ENCODE measurements at places on chromosomes 7 and 10. TPM values are rescaled to one million over a fixed set of nuclear protein-coding genes. Genes with fewer than 3 reads are reported as not detected.

The SLC26A5 gene
- not detected for total RNA-seq

DNA sequence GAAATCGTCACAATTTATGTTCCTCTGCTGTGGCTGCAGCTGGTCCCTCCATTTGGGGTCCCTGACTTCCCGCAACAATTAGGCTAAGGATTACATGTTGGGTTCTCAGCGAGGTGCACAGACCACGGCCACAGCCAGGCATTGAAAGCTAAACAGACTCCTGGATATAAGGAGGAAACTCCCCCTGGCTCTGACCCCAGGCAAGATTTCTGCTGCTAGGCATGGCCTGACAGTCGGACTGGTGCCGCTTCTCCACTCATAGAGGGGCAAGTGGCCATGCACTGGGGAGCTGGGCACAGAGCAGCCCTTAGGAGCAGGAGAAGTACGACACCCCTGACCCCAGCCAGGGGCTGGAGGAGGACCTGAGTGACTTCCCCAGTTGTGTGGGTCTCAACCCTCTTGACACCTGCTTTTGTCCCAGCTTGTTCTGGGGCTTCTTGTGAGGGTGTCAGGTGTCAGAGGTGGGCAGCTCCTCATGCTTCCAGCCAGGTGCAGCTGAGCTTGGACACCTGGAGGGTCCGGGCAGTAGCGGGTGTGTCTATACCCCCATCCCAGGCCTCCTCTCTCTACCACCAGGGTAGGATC, 38.3 kb downstream of the TSPAN15 start:
- peak; percentile 52 for DNase-seq

DNA sequence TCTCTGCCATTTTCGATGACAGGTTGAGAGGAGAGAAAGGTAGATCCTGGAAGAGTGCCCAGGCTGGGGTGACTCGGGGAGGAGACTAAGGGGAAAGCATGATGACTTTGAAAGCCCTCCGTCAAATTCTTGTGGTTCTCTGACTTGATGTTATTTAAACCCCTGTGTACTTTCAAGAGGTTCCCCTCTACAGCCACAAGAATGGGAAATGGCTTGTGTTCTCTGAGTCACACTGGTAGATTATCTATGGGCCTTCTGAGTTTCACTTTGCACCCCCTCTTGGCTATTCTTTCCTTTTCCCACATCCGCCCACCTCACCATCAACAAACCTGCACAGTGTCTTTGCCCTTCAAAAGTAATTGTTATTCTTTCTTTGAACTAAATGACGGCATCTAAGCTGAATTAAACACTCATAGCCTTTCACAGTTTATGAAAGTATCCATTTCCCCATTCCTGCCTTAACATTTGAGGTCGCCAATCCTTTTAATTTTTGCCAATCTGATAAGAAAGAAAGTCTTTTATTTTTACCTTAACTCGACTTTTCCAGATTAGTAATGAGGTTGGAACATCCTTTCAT, 24.1 kb downstream of the PRF1 start:
- DNase-seq: peak; percentile 72

DNA sequence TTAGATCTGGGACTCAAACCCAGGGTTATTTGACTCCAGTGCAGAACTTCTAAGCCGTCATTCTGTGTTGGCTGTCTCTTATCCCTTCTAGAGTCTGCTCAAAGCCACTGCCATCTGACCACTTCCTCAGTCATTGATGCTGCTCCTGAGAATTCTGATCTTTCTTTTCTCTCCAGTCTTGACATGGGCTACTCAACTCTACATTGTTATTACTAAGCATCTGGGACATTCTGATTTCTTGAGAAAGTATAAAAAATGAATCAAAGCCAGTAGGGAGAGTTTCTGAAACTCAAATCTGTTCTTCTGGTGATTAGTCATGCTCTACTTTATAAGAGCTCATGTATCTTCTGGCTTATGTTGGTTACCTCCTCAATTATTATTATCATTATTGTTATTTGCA, 48.7 kb downstream of the ANK3 start:
- DNase-seq: no peak

DNA sequence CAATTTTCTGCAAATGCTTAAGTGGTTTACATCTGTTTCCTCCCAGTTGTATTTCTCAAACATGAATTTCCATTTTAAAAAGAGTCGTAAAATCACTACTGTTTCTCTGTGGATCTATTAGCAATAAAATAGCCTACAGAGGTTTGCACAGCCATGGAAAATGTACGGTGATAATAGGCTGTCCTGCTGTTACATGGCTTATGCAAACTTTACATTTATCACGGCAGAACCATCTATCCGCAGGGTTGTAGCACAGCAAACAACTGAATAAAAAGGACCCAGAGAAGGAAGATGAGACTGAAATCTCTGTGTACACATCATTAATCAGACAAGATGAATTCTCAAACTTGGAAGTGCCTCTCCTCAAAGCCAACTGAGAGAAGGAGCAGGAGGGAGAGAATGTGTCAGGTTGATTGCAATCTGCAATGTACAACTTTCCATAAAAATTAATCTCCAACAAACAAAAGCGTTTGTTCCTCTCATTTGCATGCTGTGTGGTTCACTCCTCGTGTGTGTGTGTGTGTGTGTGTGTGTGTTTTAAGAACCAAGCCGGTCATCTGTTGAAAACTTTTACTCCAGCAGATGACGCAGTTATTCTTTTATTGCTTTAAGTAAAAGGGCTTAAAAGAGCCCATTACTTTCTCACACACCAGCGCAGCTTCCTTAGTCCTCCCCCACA, 279.3 kb downstream of the SKAP2 start:
- DNase-seq: no peak

DNA sequence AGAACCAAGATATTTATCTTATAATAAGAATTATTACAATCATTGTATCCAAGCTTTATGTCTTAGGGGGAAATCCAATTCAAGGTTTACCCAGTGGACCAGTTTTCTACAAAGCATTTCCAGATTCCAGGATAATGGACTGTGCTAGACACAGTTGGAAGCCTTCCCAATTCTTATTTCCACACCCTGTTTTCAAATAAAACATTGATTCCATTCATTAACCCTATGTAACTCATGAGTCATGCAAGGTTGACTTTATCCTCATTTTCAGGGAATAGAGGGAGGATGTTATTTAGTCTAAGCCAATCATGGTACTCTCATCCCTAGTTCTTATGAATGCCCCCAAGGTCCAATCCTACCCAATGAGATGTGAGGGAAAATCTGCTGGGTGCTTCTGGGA, 145.7 kb downstream of the RNLS start:
- no peak for DNase-seq

- no peak for DNase-seq
These were observed 255.8 kb downstream of the ABCA13 start for GRCh38 chr7:48426966-48427555.

DNA sequence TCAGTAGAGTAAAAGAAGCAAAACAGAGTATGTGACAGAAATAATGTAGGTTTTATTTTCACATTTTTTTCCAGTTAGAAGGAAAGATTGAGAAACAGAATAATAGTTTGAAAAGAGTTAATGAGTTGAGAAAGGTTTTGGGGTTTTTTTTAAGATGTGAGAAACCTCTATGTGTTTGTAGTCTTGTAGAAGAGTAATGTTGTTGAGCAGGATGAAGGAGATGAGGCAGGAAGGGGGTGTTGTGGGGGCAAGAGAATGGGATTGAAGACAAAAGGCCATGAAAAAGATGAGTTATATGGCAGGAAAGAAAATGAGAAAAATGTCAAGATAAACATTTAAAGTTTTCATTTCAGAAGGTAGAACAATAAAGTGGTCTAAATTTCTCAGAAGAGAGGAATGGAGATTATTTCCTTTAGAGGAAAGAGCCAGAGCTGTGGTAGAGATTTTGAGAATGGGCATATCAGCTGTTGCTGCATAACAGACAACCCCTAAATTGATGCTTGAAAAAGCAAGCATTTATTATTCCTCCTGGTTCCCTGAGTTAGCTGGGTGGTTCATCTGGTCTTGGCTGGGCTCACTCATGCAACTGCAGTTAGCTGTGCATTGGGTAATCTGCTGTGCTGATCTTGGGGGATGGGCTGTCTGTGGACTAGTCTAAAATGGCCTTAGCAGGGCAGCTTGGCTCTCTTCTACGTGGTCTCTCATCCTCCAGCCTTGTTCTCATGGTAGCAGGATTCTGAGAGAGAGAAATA, 27.1 kb downstream of the PCGF5 start:
- DNase-seq: no peak

DNA sequence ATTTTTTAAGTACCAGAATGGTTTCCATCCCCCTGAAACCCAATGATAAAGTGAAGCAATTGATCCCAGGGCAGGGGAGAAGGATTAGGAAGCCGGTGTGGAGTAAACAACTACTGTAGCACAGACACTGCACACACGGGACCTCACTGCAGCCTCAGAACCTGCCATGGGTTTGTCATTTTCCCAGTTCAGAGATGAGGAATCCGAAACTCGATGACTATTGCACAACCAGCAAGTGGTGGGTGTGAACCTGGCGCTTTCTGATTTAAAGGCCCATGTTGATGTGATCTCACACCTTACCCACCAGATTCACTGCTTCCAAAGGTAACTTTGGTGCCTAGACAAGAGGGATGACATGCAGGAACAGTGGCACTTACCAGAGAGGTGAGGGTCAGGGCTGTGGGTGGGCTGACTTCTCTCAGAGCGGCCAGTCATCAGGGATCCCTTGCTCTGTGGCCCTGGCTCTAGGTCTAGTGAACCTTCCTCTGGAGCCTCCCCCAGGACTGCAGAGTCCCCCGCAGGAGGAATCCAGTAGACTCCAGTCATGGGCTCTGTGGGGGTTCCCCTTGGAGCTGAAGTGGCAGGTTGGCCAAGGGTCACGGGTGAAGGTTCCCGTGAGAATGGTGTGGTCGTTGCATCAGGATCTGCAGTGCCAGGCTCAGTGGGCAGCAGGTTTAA, 62.8 kb downstream of the PKD1L1 start:
- DNase-seq: no peak

GRCh38 chr7:131090188-131090587, 237.5 kb upstream of the MKLN1 start:
- DNase-seq: no peak

Data from osteoblast (primary cell).